CD4-positive, alpha-beta T cell treated with Interleukin-10 for 1 hour (primary cell): ENCODE measurements at places on chromosomes 1 and 21.

DNA sequence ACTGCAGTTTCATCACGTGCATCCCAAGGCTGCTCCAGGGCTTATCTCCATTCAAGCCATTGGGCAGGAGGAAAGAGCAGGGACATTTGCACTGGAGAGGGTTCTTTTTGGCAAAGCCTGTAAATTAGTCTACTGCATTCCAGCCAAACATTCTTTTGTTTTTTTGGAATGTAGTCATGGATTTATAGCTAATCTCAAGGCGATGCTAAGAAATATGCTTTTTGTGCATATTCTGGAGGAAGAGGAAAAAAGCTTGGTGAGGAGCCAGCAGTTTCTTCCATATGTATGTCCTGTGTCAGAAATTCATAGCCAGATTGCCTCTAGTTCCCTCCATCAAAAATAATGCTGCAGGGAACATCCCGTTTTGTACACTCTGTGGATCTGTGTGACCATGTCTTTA lies 221.4 kb downstream of the BACH1 start:
- no peak for DNase-seq

DNA sequence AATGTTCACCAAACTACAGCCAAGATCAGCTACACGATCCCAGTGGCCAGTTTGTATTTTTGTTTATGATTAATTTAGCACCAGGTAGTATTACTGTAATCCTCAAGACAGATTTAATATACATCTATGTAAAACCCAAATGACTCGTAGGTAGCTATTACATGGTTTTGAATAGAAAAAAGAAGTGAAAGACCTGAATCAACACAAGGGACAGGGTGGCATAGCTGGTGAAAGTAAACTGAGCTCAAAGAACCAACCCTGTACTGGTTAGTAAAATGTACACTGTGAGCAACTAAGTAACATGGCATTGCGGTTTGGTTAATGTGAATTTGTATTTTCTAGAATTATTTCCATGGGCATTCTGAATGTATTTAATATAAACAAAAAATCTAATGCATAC lies 8.8 kb downstream of the GPATCH2 start:
- DNase-seq = no peak

DNA sequence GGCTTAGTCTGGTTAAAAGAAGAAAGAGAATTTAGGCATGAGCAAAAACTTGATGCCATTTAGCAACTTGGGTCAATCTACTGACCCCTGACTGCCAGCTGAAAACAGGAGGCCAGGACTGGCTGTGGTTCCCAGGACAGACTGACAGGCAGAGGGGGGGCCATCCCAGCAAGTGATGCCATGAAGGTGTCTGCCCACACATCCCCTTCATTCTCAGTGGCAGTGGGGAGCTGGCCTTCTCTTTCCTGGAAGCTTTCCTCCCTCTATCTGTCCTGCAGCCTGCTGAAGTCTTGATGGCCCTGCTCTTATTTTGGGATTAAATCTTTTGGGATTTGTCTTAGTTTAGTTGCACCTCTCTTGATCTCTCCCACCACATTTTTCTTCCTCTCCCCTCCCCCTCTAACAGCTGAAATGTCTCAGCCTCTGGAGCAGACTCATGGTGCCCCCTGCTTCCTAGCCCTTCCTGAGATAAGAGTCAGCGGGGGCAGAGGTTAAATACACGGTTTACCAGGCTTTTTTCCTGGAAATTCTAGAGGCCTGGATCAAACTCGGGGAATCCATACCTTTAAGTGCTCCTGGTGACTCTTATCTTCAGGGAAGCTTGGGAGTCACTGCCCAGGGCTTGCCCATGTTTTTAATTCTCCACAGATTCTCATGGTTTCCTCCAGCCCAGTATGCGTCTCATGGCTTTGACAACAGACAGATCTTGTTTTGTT lies 99.5 kb upstream of the TSPAN2 start:
- DNase-seq = no peak

DNA sequence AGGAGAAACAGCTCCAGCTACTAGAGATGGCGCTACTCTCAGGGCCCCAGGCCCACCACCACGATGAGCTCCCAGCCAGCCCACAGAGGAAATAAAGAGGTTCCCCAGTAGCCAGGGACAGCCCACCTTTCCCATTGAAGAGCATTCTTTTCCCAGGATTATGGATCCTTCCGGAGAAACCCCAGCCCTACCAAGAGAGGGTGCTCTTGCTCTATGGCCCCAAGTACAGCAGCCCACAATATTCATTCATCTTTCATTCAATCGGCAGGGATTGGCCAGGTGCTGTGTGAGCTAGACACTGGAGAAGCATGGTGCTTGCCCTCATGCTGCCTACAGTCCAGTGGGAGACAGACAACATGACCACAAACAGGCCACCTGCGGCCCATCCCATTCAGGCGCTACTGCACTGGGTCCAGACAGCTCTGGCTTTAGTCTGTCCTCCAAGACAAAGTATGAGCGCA lies 29.9 kb downstream of the PMVK start:
- peak; percentile 8 for DNase-seq

DNA sequence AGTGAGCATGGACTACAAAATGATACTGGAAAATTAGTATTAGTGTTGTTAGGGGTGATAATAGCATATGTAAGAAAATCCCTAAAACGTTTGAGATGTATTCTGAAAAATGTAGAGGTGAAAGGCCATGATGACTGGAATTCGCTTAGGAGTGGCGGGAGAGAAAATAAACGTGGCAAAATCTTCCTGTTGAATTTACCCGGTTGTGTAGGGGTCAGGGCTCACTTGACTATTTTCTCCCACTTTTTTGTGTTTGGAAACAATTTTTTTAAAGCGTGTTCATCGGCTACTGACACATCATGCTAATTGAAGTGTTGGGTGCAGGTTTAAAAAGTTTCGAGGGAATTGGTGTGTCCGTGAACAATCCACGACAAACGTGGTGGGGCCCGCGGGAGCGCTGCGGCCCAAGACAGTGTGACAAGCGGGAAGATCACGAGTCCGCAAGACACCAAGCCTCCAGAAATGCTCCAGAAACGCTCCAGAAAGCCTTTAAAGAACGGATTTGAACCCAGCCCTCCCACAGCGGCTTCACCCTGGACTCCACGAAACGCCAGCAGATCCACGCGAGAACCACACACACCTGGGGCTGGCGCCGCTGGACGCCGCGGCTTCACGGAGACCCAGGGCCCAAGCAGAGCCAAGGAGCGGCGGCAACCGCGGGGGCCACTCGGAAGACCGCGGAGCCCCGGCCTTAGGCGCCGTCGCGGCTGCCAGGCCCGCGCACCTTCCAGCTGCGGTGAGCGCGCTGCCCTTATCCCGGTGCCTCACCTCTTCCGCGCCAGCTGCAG lies 573 bp downstream of the PSMG1 start:
- peak; percentile 17 for DNase-seq

DNA sequence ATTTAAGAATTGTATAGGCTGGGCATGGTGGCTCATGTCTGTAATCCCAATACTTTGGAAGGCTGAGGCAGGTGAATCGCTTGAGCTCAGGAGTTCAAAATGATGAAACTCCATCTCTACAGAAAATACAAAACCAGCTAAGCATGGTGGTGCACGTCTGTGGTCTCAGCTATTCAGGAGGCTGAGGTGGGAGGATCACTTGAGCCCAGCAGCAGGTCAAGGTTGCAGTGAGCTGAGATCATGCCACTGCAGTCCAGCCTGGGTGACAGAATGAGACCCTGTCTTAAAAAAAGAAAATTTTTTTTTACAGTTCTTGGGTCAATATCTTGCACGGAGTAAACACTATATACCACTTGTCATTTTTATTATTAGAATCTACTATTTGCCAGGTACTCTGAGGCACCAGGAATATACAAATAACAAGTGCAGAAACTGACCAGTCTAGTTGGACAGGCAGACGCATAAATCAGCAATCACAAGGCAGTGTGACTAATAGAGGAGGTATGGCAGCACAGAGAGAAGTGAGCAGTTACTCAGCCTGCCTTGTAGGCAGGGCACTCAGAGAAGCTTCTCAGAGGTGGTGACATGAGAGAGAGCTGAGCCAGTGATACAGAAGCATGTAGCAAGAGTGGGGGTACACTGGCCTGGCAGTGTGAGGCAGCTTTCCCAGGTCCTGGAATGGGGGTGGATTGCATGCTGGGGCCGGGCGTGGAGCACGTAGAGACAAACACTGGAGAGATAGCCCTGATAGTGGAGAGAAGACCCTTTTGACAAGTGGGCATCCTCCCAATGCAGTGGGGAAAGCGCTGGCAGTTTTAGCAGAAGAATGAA lies 8.0 kb downstream of the PHLDA3 start:
- DNase-seq = no peak

GRCh38 chr1:209187589-209187988 lies 395.9 kb upstream of the CAMK1G start:
- no peak for DNase-seq
